CD8-positive, alpha-beta memory T cell (primary cell): ENCODE measurements at places on chromosomes 6 and 20. TPM values are rescaled to one million over a fixed set of nuclear protein-coding genes. Genes with fewer than 3 reads are reported as not detected.
A peak's percentile ranks its signal among the peaks of the same experiment; 100 is the strongest.

- H3K4me1 ChIP-seq, result no peaks in the 10 kb centered on the region
- H3K27ac ChIP-seq, result no peak overlapping the region
- no peaks in the 10 kb centered on the region for H3K27me3 ChIP-seq
Observed at GRCh38 chr6:80523531-80523997, 417.1 kb downstream of the BCKDHB start.

- H3K4me3 ChIP-seq, result no peak overlapping the region
- H3K4me1 ChIP-seq, result peaks cover 39% of the 10 kb centered on the region
- H3K27me3 ChIP-seq, result no peaks in the 10 kb centered on the region
- H3K27ac ChIP-seq, result no peak overlapping the region
- DNase-seq, result no peak
Observed at GRCh38 chr6:3073382-3073781, 5.1 kb downstream of the RIPK1 start.

- no peak overlapping the region for H3K27ac ChIP-seq
- no peaks in the 10 kb centered on the region for H3K27me3 ChIP-seq
- no peak for DNase-seq
Observed at GRCh38 chr6:45727228-45727627, 288.4 kb downstream of the CLIC5 start.

DNA sequence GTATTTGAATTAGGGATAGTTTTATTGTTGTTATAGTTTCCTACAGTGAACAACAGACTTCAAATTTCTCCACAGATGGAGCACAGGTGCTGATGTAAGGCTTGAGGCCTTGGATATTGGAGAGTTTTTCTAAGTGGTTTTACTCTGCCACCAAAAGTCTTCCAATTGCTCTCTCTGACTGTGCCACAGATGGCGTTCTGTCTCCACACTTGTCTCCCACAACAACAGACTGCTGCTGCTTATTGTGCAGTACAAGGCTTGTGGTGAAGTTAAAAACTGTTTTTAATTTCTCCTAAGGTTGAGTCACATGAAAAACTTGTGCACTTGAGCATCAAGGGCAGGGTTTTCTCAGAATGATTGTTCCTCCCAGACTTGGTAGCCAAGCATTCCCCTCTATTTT lies 460.9 kb upstream of the KHDRBS2 start:
- no peak overlapping the region for H3K27ac ChIP-seq
- H3K36me3 ChIP-seq, result no peaks in the 10 kb centered on the region
- DNase-seq, result no peak

The HAO1 gene
- polyA plus RNA-seq, result not detected

DNA sequence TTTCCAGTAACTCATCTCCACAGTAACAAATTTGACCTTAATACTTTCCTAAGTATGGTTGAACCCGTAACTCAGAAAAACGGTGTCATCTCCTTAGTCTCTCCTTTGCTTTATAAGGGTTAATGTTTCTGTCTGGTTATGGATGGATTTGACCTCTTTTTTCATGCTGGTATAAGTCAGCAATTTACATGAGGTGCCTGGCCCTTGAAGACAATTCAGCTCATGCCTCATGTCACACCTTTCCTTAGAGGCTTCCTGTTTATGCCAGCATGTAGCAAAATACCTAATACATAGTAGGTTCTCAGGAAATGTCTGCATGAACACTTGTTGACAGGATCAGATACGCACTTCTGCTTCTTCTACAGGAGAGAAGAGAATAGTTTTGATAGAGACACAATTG lies 37.7 kb upstream of the C20orf144 start:
- DNase-seq, result no peak
- H3K36me3 ChIP-seq, result peaks cover 16% of the 10 kb centered on the region
- H3K4me3 ChIP-seq, result peak overlapping the region; percentile 13
- no peak overlapping the region for H3K27ac ChIP-seq
- no peaks in the 10 kb centered on the region for H3K27me3 ChIP-seq
